ENCODE measurements at places on chromosomes 16 and 17.

DNA sequence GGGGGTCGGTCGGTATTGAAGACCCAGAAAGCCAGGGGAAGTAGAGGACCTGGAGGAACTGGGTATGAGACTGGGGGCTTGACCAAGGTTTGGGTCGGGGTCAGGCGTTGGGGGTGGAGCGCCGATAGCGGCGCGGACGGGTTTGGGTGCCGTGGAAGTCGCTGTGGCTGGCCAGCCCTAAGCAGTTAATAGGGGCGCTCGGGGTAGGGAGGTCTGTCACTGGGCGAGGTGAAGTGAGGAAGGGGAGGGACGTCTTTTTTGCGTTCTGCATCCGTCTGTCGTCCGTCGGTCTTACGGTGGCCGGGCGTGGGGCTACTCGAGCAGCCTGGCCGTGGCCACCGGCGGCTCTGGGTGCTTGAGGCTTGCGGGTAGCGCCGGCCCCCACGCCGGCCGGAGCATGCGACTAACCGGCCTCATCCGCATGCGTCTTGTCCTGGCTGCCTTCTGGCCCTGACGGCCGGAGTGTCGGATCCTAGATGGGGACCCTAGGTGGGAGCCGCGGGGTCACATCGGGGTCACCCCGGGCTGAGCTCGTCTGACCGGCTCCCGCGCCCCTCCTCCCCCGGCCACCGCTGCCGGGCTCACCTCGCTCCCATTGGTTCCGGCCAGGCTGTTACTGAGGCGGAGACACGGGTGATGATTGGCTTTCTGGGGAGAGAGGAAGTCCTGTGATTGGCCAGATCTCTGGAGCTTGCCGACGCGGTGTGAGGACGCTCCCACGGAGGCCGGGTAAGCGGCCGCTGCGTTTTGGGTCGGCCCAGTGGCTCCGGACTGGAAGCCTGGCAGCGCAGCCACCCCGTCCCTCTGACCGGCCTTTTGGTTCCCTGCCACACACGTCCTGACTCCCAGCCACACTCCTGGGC is 10.3 kb upstream of the TMEM88 start:
- DNase-seq: peak; percentile 71

GRCh38 chr17:1182811-1183170 is 3.0 kb upstream of the ABR start:
- DNase-seq: no peak

DNA sequence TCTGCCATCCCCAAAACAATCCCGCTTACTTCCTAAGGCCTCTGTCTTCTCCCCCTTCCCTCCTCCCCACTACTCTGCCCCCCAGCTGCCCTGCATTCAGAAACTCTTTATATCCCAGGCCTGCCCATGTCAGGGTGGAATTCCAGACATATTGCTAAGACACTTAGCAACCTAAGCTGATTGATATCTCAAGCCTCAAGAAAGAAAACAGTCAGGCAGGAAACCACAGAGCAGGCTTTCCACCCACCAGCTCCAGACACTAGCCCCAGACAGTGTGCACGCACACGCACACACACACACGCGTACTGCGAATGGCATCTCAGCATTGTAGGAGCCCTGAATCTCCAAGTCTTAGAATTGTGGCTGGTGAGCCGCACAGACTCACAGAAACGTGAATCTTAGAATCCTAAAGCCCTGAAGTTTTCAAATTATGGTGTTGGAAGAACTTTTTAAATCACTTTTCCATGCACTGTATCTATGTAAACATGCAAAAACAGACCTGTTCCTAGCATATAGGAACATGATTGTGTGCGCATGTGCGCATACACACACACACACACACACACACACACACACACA is 8.8 kb upstream of the LPCAT2 start:
- no peak for DNase-seq

GRCh38 chr16:77009453-77009852 is 181.5 kb upstream of the MON1B start:
- DNase-seq: no peak

- DNase-seq: no peak
Measured at GRCh38 chr17:48995974-48996721, 1.0 kb upstream of the IGF2BP1 start.

GRCh38 chr17:75485688-75486087 is 29.3 kb downstream of the TMEM94 start:
- no peak for DNase-seq

DNA sequence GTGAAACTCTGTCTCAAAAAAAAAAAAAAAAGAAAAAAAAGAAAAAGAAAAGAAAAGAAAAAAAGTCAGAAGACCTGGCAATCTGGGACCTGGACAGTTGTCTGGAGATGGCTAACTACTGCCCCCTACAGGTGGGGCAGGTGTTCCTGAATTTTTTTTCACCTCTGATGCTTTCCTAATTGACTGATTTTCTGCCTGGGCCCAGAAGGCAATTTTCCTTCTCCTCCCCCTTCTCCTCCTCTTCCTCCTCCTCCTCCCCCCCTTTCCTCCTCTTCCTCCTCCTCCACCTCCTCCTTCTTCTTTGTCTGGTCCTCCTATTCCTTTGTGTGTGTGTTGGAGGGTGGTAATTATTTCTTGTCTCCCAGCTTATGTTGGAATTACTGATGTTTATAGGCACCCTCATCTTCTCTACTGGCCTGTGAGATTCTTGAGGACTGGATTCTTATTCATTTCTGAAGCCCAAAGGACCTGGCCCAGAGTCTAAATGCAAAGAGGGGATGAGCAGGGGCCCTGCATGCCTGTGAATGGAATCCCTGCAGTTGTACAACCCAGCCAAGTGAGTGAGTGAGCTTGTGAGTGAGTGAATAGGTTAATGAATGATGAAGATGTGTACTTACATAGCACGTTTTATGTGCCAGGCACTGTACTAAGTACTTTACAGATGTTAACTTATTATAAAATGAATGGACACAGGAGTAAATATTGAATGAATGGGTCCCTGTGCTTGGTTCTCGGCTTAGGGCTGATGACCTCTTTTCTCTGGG is 26.9 kb downstream of the IRX5 start:
- DNase-seq: no peak

GRCh38 chr16:13351181-13351580 is 449.8 kb downstream of the SHISA9 start:
- no peak for DNase-seq

DNA sequence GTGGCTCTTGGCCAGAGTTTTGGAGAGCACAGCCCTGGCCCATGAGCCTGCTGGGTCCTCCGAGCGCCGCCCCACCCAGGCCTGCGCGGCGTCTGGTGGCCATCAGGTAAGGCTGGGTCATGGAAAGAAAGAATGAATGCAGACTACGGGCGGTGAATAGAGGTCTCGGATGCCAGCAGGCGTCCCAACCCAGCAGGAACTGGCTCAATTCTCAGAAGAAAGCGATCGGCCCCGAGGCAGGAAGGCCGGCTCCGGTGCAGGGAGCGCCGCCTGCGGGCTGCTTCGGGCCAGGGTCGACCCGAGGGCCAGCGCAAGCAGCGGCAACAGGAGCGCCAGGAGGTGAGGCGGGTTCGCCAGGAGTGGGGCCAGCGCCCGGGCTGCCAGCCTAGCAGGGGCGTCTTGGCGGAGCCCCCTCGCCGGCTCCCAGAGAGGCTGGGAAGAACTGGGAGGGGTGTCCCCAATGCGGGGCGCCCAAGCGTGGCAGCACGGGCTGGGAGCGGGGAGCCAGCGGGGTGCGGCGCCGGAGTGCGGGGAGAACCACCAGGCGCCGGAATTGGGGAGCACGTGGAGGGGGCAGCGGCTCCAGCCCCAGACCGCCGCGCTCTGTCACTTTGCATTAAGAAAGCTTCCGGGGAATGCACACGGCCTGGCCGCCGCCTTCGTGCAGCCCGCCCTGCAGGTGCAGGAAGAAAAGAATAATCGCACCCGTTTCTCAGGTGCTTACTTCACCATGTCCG is 7.1 kb upstream of the TMC5 start:
- no peak for DNase-seq

DNA sequence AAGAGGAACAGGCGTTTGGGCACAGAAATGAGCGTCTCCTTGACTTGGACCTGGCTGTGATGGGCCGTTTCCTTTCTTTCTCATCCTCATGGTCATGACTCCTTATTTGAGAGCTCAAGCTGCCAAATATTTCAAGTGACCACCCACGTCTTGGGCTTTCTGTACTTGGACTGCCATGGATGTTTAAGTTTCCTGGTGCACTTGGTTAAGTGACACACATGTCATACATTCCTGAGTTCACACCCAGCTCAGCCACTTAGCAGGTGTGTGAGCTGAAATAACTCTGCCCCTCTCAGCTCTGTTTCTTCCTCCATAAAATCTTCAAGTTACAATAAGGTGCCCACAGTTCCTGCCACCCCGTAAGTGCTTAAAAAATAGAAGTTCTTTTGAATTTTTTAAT is 114.5 kb downstream of the CLEC16A start:
- no peak for DNase-seq

DNA sequence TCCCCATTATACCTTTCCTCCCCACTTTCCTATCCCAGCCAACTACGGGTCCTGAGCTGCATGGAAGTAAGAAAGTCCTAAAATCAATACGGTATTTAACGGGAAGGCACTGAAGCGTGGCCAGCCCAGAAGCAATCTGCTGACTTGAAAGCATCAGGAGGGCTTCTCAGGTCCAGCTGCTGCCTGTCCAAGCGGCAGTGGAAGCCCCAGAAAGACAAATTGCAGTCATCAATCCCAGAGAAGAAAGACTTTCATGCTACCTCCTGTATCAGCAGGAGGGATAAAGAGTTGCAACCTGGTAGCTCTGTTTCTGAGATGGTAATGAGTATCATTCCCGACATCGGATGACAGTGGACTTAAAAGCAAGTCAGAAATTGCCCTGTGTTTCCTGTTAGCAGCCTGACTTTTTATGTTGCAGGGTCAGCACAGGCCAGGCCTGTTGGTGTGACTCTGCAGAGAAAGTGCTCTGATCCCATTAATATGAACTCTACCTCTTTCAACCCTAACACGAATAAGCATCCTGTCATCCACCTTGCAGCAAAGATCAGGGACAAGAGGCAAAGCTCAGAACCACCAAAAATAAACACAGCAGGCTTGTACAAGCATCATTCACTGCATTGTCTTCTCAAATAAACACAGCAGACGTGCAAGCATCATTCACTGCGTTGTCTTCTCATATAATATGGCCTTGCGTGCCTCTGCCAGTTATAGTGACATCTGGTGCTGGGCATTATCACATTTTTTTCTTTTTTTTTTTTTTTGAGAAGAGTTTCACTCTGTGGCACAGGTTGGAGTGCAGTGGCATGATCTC is 358.6 kb upstream of the CDH11 start:
- no peak for DNase-seq

GRCh38 chr16:77929004-77929403 is 93.3 kb upstream of the CLEC3A start:
- DNase-seq: no peak

GRCh38 chr16:11156401-11156800 is 99.6 kb downstream of the SOCS1 start:
- DNase-seq: no peak

DNA sequence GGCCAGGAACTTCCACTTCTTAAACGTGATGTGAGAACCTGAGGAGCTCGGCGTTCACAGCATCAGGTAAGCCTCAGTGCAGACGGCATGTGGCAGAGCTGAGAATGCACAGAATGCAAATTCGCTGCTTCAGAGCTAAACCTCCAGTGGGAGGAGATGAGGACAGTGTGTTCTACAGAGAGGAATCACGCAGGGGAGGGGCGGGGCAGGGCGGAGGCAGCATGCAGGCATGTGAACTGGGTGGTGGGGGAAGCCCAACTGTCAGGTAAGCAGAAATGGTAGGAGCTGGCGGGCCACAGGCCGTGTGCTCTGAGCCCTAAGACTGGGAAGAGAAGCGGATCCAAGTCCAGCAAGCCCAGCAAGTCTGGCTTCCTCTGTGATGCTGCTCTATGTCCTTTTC is 94.7 kb downstream of the ZNF778 start:
- no peak for DNase-seq

- peak; percentile 25 for DNase-seq
Measured at GRCh38 chr17:7437950-7438614, 1.2 kb upstream of the FGF11 start.

DNA sequence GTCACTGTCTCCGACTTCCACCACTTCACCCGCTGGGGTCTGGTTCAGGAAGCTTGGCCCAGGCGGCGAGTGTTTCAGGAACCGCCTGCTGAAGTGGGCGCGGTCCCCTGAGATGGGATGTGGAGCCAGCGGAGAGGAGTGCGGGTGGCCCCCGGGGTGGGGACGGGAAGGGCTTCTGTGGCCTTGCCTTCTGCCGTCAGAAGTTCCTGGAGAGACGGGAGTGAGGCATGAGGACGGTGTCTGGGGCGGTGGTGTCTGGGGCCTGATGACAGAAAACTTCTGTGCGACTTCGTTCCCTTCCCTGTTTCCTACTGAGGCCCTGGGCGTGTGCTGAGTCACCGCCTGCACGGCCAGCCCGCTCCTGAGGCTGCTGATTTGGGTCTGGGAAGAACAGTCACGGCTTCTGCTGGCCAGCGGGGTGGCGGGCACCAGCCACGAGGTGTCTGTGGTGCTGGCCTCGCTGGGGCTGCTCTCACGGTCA is 12.3 kb upstream of the NLRC3 start:
- no peak for DNase-seq

DNA sequence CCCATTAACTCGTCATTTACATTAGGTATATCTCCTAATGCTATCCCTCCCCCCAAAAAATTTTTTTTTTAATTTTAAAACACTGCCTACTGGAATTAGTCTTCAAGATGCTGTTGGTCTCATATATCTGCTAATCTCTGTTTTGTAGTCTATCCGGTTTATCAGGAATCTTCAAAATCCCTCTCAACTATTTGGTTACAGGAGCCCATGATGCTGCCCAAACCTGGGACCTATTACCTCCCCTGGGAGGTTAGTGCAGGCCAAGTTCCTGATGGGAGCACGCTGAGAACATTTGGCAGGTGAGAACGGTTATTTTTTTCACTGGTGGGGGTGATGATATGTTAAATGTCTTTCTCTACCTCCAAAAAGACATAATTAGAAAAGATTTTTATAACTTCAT is 6.9 kb downstream of the TEN1 start:
- no peak for DNase-seq

- peak; percentile 27 for DNase-seq
Measured at GRCh38 chr17:82414548-82415281, 3.4 kb upstream of the HEXD start.

- peak; percentile 36 for DNase-seq
Measured at GRCh38 chr17:16352667-16353316, 477 bp downstream of the CENPV start.

DNA sequence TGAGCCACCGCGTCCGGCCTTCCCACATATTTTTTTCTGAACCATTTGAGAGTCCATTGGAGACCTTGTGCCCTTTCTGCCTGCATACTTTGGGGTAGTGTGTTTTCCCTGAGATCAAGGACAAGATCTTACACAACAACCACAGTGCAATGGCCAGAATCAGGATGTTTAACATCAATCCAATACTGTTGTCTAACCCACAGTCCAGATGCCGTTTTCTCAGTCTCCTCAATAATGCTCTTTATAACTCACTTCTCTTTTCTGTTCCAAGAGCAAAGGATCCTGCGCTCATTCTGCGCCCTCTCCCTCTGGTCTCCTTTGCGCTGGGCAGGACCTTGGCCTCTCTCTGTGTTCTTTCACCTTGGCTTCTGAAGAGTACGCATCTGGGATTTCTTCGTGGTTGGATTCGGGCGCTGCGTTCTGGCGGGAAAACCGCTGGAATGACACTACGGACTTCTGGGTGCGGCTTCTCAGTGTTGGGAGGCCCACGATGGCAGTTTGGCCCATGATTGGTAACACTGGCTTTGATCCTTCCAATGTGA is 16.6 kb downstream of the CBX4 start:
- no peak for DNase-seq

GRCh38 chr16:80144191-80144590 is 396.6 kb upstream of the DYNLRB2 start:
- DNase-seq: no peak

- no peak for DNase-seq
Measured at GRCh38 chr17:64773836-64774761, 112.0 kb upstream of the SMURF2 start.

Measured in activated gamma-delta T cell (primary cell).